ENCODE measurements at places on chromosomes 12 and 14. TPM values are rescaled to one million over a fixed set of nuclear protein-coding genes. Genes with fewer than 3 reads are reported as not detected.

DNA sequence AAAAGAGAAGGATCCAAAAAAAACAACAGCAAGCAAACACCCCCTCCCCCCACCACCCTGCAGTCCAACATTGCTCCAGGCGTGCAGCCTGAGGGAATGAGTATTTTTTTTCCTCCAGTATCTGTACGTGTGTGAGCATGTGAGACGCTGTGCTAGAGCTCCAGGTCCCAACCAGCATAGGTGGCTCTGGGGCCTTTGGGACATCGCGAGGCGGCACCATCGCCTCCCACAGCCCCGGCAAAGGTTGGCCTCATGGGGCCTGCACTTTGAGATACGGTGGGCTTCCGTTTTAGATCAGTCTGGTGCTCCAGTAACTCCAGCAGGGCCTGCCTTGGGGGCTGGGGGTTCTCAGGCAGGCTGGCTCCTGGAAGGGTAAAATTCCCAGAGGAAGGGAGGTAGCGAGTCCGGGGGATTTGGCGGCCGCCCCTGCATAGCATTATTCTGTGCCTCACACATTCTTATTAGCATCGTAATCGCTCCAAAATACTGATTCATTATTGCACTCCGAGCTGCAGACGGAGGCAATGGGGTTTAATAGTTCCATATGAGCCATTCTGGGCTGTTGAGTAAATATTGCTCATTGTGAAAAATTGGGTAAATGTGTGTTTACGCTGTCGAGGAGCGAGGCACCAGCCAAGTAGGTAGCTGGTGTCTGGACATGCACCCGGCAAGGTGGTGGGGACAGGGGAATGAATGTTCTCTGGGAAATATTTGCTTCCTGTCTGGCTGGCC is 143.1 kb upstream of the MYL2 start:
- DNase-seq, result no peak

SLC25A21 gene
- total RNA-seq, result 7.1 TPM

NEUROD4 gene
- not detected for total RNA-seq

GRCh38 chr14:92565040-92565717 is 51.6 kb downstream of the RIN3 start:
- DNase-seq, result no peak

GRCh38 chr14:77505031-77505430 is 6.4 kb upstream of the ISM2 start:
- DNase-seq, result no peak

GRCh38 chr12:17841496-17841895 is 248.5 kb downstream of the RERGL start:
- no peak for DNase-seq

DNA sequence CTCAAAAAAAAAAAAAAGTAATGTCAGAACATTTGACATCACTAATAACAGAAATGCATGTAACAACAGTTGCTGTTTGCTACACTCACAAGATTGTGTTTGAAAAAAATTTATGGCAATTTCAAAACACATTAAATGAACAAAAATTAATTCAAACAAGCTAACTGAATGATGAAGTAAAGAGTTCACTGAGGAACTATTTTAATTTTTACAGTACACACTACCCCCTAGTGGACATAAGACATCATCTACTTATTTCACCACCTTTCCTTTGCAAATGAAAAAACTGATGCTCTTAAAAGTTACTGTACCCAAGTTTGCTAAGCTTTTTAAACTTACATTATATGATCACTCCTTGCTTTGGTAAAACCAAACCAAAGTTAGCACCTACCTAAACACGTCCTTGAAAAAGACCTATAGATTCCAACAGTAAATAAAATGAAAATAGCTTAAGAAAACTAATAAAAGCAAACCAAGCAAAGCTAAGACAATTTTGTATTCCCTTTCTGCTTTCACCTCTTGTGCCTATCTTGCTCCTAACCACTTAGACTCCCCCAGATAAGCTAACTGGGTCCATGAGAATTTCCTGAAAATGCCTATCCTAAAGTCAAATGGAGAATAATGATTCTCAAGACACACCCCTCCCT is 22.2 kb downstream of the UBE2N start:
- DNase-seq, result no peak

GRCh38 chr12:91833780-91834359 is 311.8 kb downstream of the BTG1 start:
- DNase-seq, result no peak

Measured in H9 (cell line).